Activated CD8-positive, alpha-beta memory T cell treated with anti-CD3 and anti-CD28 coated beads, Interleukin-2, amount 10 ng/mL, durations not matched to agents 7 days and 5 days (primary cell): ENCODE measurements at places on chromosomes 1 and 21. TPM values are rescaled to one million over a fixed set of nuclear protein-coding genes. Genes with fewer than 3 reads are reported as not detected.

HSD17B7 gene
- total RNA-seq = 33.9 TPM

TCHH gene
- 0.14 TPM for total RNA-seq

SCAMP3 gene
- 108 TPM for total RNA-seq

CFAP298 gene
- 40.4 TPM for total RNA-seq

MTARC1 gene
- not detected for total RNA-seq

CFAP74 gene
- total RNA-seq = not detected

AMY1A gene
- total RNA-seq = not detected

SPATA6 gene
- 1.1 TPM for total RNA-seq

KLF17 gene
- total RNA-seq = not detected

FMO1 gene
- not detected for total RNA-seq

PRR9 gene
- not detected for total RNA-seq

SPRR2F gene
- not detected for total RNA-seq
